ENCODE measurements at places on chromosomes 1 and 21.

- no peak for DNase-seq
Measured at GRCh38 chr1:67350783-67351182, 43.1 kb downstream of the IL12RB2 start.

DNA sequence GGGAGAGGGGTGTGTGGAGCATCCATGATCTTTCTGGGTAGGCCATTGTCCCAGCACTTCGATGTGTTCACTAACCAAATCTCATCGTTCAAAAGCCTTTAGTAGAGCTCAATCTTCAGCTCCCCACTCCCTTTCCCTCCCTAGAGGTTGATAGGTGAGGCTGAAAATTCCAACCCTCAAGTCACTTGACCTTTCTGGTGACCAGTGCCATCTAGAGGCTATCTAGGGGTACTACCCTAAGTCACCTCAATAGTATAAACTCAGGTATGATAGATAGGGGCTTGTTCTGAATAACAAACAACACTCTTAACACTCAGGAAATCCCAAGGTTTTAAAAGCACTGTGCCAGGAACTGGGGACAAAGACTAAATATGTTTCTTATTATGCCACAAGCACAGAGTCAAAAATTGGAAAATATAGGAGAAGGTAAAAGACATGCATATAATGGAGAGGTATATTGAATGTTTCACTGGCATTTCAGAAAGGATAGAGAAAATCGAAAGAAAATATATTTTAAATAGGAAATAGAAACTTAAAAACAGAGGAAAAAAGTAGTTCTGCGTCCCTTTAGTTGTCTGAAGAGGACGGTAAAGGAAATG is 42.9 kb upstream of the CD53 start:
- DNase-seq: no peak

- DNase-seq: no peak
Measured at GRCh38 chr1:182823220-182823619, 15.9 kb upstream of the DHX9 start.

DNA sequence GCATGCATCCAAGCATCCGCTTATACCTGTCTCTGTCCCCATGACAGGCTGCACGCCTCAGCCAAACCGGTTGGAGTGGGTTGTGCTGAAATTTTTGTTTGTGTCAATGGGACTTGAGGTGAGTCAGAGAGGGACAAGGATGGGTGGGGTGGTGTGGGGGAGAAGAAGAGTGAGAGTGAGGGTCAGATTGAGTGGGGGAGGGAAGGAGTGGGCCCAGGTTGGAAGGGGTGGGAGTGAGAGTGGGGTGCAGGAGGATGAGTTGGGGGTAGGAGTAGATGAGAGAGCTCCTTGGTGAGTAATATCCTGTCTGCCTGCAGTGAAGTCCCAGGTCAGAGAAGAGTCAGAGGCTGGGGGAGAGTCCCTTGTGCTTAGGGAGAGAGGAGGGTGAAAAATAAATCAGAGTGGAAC is 3.3 kb upstream of the NECTIN4 start:
- DNase-seq: no peak

DNA sequence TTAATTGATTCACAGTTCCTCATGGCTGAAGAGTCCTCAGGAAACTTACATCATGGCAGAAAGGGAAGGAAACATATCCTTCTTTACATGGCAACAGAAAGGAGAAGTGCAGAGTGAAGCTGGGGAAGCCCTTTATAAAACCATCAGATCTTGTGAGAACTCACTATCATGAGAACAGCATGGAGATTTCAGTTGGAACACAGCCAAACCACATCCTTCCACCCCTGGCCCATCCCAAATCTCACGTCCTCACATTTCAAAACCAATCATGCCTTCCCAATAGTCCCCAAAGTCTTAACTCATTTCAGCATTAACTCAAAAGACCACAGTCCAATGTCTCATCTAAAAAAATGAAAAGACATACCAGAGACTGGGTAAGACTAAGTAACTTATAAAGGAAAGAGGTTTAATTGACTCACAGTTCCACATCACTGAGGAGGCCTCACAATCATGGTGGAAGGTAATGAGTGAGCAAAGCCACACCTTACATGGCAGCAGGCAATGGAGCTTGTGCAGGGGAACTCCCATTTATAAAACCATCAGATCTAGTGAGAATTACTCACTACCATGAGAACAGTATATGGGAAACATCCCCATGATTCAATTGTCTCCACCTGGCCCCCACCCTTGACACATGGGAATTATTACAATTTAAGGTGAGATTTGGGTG is 105.2 kb downstream of the MRPL39 start:
- DNase-seq: no peak

- DNase-seq: no peak
Measured at GRCh38 chr1:232529747-232530146, 100.2 kb downstream of the SIPA1L2 start.

- no peak for DNase-seq
Measured at GRCh38 chr1:91556556-91556955, 55.9 kb downstream of the CDC7 start.

DNA sequence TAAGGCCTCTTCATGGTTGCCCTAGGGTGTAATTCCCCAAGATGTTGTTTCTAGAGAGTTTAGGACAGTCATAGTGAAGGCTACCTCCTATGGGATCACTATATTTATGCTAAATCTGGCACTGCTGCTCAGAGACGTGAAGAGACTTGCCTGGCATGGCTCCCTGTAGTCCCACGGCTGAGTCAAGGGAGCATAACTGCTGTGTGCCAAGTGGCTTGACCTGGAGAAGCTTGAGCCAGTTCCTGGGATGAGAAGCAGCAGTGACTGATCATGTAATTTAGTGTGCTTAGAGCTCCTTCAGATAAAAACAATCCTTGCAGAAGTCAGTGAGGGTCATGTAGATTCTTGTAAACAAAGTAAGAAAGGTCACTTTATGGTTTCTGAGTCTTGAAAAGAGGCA is 68.9 kb upstream of the TSPAN2 start:
- peak; percentile 20 for DNase-seq

DNA sequence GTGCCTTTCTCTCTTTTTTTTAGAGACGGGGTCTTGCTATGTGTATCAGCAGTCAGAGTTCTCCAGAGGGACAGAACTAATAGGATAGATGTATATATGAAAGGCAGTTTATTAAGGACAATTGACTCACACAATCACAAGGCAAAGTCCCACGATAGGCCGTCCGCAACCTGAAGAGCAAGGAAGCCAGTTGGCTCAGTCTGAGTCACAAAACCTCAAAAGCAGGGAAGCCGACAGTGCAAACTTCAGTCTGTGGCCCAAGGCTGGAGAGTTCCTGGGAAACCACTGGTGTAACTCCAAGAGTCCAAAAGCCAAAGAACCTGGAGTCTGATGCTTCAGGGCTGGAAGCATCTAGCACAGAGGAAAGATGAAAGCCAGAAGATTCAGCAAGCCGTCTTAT is 16.3 kb upstream of the H3-3A start:
- DNase-seq: no peak

- no peak for DNase-seq
Measured at GRCh38 chr1:179814546-179814838, 63.1 kb downstream of the TOR1AIP2 start.

- no peak for DNase-seq
Measured at GRCh38 chr21:35171385-35171784, 122.3 kb upstream of the RUNX1 start.

GRCh38 chr1:67896826-67897225 is 63.6 kb upstream of the GNG12 start:
- no peak for DNase-seq

GRCh38 chr1:193366764-193367507 is 180.5 kb upstream of the B3GALT2 start:
- no peak for DNase-seq

DNA sequence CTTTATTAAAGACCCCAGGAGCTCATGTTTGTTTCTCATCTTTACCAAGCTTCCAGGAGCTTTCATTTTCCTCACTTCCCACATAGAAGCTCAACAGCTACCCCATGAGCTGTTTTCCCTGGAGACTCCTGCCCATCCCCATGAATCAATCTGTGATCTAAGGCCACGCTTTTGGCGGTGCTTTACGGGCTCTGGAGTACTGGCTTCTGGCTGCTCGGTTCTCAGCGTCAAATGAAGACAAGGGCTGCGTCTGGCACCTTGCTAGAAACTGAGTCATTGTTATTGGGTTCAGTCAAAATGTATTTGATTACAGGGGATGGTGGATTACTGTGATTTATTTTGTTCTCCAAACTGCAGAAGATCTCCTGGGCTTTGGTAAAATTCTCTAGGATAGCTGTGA is 39.9 kb downstream of the ACP6 start:
- DNase-seq: no peak

DNA sequence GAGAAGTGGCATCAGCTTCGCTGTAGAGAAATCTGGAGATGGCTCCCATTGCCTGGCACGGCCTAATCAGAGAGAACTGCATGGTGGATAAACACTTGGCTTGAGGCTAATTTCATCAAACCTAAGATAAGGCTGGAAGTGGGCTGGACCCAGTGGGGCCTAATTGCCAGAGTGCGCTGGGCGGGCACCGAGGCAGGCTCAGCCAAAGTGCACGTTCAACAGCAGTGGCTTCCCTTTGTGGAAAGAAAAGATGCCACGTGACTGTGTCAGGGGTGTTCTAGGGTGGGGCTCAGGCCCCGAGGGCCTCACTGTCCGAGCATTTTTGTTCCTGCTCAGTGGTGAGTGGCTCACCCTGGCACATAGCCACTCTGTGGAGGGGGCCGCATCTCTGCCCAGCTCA is 5.8 kb downstream of the PLCH2 start:
- no peak for DNase-seq

DNA sequence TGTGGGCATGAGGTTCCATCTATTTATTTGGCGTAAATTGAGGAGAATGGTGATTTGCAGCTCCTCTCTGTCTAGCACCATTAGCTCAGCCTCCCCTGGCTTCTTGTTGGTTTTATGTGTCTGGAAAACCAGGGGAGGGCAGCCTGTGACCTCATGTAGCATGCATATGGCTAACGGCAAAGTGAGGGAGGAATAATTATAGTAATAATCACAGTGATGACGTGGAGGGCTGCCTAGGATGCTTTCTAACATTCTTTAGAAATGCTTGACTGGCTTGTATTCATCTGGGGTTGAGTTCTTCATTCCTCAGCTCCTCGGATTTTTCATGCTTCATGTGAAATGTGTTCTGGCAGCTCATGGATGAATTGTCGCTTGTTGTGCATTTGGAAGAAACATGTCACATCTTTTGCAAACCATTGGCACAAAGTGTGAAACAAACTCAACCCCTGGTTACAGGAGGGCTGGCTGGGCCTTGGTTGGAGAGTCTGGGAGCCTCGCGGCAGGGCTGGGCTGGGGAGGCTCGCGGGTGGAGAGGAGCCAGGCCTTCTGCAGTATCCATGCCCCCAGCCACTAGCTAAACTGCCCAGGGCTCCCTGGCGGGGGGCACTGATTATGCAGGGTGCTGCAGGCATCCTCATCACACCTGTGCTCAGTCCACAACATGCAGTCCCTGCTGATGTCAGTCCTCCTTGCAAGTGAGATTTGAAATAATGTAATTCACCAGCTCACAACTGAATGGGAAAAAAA is 149.6 kb downstream of the DISC1 start:
- peak; percentile 94 for DNase-seq

GRCh38 chr1:214808845-214809460 is 206.0 kb downstream of the CENPF start:
- DNase-seq: no peak

DNA sequence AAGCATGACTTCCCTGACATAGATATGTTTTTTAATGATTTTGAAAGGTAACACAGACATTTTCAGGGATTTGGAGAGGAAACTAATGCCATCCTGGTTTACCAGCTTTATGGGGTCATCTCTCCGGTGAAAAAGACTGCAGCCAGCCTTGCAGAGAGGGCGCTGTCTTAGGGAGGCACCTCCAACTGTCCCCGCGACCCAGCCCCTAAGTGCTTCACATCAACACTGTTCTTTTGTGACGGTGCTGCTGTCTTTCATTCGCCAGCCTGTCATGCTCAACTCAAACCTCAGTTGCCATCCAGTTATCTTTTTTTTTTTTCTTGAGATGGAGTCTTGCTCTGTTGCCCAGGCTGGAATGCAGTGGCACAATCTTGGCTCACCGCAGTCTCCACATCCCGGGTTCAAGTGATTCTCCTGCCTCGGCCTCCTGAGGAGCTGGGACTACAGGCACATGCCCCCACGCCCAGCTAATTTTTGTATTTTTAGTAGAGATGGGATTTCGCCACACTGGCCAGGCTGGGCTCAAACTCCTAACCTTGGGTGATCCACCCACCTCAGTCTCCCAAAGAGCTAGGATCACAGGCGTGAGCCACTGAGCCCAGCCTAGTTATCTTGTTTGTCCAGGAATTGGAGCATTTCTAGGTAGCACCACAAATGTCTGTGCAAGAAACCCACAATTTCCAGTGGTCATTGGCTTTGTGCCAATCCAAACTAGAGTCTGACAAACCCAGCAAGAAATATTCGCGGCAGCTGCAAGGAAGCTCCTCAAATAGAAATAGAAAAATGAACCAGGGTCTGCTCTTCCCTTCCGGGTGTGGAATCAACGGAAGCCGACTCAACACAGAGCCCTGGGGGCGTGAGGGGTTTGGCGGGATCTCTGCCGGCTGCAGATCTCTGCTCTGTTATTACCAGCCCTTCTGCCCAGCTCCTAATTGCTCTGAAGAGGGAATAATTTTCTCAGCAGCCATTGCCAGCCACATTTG is 24.2 kb downstream of the PDE9A start:
- no peak for DNase-seq

- no peak for DNase-seq
Measured at GRCh38 chr21:46416551-46416950, 42.1 kb upstream of the DIP2A start.

DNA sequence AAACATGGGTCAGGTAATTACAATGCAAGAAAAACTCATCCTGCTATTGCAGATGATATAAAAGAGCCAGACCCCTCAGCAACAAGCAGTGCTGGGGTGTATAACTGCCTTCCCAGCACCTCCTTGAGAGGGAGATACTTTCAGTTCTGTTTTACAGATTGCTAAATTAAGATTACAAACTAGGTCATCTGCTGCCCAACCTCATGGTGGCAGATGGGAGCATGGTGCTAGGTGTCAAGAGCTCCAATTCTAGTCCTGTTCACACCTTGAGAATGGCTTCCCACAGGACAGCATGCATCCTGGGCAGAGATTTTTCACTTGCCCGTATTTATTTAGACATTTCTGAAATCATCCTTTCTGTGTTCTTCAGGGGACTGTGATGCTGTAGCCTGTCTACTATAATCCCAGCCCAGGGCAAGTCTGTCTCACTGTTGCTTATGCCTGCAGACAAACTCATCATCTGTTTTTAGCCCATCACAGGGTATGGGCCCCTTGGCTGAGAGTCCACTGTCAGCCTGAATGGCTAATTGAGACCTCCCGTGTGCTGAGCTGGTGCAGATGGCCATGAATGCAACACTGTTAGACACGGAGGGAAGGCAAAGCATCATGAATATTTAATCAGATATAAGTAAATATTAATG is 40.2 kb upstream of the PBX1 start:
- no peak for DNase-seq

DNA sequence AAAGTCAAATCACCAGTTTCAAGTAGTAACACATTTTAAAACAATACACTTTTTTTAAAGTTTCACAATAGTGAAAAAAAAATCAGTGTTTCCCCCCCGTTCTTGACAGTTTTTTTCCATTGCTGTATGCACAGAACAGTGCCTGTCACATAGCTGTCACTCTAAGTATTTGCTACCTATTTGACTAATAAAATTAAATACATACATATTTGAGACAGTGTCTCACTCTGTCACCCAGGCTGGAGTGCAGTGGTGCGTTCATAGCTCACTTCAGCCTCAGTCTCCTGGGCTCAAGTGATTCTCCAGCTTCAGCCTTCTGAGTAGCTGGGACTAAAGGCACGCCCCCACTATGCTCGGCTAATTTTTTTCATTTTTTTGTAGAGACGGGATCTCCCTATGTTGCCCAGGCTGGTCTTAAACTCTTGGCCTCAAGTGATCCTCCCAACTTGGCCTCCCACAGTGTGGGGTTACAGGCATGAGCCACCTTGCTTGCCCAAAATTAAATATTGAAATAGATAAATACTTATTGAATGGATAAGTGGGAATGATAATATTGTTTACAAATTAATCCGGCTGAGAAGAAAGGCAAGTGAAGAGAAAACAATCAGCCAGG is 12.6 kb upstream of the RHBG start:
- DNase-seq: no peak
